ENCODE measurements at places on chromosomes 3 and 15. TPM values are rescaled to one million over a fixed set of nuclear protein-coding genes. Genes with fewer than 3 reads are reported as not detected.

Gene SCG5
- 2.9 TPM for total RNA-seq

Gene TUBGCP4
- 12.1 TPM for total RNA-seq

Gene AGBL1
- not detected for total RNA-seq

Gene PTPRG
- total RNA-seq = 115 TPM

Gene TAGLN3
- not detected for total RNA-seq

Gene SPINK8
- total RNA-seq = not detected

Gene WWTR1
- total RNA-seq = 47.9 TPM

Gene PLA2G4E
- total RNA-seq = not detected

Gene P2RY1
- total RNA-seq = 5.9 TPM
